Lung microvascular endothelial cell (primary cell): ENCODE measurements at places on chromosomes 7 and 10.

DNA sequence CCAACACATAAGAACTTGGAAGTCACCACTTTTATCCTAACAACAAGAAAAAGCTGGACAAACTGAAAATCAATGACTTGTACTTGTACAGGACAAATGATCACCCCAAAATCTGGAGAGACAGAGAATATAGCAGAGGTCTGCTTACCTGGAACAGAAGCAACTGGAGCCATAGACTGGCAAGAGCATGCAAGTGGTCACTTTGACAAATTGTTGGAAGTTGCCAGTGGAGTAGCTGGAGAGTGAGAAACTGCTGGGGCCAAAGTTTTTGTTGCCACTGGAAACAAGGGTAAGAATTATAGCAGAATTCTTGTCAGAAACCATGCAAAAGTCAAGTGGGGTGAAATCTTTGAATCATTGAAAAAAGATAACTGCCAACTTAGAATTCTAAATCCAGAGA, 35.2 kb downstream of the NPY start:
- DNase-seq = no peak

DNA sequence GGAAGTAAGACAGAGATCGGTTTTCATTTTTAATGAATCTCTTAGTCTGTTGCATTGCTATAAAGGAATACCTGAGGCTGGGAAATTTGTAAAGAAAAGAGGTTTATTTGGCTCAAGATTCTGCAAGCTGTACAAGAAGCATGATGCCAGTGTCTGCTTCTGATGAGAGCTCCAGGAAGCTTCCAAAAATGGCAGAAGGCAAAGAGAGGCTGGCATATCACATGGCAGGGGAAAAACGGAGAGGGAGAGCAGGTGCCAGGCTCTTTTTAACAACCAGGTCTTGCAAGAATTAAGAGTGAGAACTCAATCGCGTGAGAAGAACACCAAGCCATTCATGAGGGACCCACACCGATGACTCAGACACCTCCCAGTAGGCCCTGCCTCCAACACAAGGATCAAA, 125.0 kb upstream of the THSD7A start:
- no peak for DNase-seq

DNA sequence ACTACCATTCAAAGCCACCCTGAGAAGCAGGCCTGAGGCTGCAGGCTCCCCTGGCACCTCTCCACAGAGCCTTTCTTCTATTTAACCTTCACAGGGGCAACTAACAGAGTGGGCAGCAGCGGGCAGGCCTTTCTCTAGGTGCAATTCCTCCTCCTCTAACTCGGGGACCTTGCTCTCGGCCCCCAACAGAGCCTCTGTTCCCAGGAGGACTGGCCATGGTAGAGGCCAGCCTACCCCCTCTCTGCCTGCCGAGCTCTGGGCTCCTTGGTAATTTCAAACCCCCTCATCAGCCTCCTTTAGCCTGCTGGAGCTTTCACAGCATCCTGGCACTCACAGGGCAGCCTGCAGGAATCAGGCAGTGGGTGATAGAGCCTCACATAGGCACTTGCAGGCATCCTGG, 920.8 kb upstream of the ZNF722 start:
- DNase-seq = no peak

DNA sequence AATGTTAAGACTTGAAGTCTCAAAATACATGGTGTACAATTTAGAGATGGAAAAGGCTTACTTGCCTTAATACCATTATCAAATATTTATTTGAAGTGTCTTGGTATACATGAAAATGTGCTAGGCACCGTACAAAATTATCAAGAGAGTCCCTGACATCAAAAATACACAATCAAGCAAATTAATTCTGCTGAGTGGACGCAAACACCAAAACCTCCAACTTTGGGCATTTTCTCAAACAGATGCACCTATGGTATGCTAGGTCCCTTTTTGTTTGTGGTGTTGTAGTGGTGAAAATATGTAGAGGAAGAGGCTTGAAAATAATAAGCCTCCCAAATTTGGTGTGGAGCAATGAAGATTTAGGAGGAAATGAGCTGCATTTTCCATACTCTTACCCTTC, 24.8 kb downstream of the ZNF800 start:
- no peak for DNase-seq

- peak; percentile 16 for DNase-seq
These were observed 934 bp downstream of the PRTFDC1 start for GRCh38 chr10:24951201-24952142.

DNA sequence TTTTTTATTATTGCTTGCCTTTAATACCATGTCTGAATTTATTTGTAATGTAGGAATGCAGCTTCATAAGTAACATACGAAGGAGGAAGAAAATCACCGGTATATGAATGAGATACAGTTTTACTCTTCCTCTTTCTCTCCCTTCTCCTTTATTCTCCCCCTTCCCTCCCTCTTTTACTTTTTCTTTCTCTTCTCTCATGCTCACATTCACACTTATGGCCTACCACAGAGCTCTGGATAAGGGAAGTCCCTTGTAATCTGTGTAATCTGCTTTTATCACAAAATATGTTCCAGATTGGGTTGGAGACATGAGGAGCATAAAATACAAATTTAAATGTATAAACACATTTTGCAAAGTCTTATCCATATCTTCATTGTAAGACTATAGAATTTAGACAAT, 59.4 kb downstream of the MDFIC start:
- DNase-seq = no peak

DNA sequence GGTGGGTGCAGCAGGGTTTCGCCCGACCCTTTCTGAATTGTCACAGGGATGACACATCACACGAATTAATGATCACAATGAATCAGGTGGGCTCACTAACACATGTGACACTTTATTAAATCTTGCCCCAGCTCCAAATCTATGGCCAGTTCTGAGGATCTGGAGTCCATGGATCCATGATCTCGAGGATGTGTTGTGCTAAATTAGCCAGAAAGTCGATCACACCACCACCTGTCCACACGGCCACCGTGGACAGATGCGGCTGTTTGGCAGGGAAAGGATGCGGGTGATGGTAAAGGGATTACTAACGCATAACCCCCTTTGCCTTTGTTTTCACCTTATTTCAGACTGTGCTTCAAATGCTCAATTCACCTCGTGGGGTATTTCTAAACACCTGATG, 96.4 kb downstream of the COBL start:
- no peak for DNase-seq

DNA sequence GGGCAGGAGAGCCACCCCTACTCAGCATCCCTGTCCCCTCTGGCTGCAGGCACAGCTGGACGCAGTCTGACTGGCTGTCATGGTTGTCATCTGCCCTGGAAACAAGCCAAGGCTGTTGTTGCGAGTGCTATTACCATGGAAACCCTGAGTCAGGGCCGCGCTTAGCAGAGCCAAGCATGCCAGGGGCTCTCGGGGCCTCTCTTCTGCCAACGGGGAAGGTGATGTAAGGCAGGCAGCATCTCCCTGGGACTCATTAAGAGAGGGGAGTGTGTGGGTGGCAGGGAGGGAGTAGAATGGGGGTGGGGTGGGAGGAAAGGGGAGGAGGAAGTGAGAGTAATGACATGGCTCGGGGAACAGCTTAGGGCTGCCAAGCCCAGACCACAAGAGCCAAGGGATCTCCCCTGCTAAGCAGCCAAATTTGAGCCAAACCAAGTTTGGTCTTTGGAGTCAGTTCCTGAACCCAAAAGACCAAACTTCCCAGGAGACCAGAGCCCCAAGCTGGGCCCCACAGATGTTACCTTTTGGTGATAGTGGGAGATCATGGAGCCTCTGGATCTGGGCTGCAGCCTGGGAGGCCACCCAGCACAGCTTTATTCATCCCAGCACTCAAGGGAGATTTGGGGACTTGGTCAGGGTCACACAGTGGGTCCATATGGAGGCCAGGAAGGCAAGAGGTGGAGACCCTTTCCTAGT, 67.6 kb downstream of the TMEM130 start:
- peak; percentile 22 for DNase-seq

GRCh38 chr10:90464329-90464728, 393.5 kb downstream of the HTR7 start:
- DNase-seq = no peak

DNA sequence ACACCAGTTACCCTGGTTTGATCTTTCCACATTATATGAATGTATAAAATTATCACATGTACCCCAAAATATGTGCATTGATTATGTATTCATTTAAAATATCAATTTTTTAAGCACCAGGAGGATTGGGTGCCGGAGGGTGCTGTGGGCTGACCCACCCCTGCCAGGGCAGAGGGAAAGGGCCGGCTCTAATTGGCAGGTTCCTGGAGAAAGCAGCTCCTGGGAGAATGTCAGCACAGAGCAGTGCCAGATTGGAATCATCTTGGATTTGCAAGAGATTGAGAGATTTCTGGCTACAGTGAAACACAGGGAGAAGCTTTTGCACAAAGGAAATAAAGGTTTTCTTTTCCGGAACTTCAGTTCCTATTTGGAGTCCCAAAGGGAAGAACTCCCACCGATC, 264.4 kb upstream of the TCERG1L start:
- DNase-seq = no peak

- no peak for DNase-seq
These were observed 5.0 kb downstream of the EPHB6 start for GRCh38 chr7:142859829-142860228.

DNA sequence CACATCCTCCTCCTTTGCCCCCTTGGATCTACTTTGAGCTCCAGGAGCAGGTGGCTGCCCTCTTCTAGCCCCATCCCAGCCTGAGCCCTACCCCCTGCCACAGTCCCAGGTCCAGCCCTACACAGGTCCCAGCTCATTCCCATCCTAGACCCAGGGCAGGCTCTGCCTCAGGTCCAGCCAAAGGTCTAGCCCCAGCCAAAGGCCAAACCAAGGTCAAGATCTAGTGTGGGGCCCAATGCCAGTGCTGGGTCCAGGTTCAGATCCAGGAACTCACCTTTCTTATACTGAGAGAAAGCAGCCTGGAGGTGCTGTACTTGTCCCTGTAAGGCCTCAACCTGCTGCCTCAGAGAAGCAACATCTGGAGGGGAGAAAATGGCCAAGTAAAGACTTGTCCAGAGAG, 8.5 kb downstream of the SFTPD start:
- no peak for DNase-seq

DNA sequence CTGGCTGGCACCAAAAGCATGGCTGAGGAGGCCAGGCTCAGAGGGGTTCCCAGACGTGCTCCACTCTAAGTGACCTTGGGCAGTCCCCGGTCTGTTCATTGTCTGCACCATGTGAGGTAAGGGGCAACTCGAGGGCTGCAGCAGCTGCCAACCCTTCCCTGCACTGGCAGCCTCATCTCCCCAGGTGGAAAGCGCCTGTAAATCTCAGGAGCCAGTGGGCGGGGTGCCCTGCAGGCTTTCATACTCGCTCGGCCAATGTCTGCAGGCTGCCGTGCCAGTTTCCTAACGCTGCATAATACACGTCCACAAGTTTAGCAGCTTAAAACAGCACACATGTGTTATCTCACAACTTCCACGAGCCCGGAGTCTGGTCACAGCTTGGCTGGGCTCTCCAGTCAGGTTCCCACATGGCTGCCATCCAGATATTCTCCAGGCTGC, 12.6 kb upstream of the GDF10 start:
- no peak for DNase-seq

DNA sequence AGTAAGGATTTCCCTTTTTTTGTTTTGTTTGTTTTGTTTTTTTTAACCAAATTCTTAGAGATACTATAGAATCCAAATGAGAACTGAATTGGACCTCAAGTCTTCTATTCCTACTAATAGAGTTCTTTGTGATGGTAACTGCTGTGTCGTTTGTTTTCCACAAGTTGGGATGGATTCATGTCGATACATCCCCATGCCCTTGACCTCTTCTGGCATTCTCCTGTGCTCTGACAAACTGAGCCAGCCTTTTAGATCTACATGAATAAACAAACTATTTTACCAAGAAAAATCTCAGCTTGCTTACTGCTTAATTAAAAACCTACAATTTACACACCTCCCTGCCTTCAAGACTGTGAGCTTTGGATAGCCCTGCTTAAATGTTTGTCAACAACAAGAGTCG, 3.9 kb downstream of the ZNF22 start:
- no peak for DNase-seq

- DNase-seq = no peak
These were observed 30.8 kb upstream of the EMX2 start for GRCh38 chr10:117511601-117512390.

DNA sequence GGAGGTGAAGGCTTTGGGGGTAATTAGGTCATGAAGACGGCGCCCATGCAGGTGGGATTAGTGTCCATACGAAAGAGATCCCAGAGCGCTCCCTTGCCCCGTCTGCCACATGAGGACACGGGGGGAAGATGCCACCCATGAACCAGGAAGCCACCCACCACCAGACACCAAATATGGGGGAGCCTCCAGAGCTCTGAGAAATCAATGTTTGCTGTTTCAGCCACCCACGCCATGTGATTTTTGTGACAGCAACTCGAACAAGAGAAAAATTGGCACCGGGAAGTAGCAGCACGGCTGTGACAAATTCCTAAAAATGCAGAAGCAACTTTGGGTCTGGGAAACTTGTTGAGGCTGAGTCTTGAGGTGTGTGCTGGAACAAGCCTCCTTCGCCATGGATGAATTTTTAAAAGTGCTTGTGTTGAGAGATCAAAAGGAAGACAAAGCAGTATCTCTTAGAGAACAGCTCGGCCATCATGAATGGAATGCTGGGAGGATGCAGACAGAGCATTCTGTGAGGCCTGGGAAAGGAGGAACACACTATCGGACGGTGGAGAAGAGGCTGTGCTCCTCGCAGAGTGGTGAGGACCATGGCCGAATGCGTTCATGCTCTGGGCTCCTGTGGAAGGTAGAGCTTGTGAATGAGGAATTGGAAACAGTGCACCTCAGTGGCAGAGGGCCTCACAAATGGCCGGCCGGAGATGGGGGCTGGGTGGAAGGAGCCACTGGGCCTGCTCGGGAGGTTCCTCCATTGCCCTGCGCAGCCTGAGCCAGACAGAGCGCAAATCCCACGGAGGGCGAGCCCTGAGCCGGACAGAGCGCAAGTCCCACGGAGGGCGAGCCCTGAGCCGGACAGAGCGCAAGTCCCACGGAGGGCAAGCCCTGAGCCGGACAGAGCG, 277.5 kb downstream of the PTPRN2 start:
- DNase-seq = no peak

DNA sequence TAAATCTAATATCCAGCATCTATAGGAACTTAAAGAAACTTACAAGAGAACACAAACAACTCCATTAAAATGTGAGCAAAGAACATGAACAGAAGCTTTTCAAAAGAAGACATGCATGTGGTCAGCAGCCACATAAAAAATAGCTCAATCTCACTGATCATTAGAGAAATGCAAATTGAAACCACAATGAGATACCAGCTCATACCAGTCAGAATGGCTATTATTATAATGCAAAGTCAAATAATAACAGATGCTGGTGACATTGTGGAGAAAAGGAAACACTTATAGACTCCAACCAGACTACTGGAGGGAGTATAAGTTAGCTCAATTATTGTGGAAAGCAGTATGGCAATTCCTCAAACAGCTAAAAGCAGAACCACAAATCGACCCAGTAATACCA, 1314.5 kb downstream of the XPNPEP1 start:
- DNase-seq = no peak

- DNase-seq = peak; percentile 30
These were observed 1.1 kb downstream of the MAP3K8 start for GRCh38 chr10:30435073-30435422.

DNA sequence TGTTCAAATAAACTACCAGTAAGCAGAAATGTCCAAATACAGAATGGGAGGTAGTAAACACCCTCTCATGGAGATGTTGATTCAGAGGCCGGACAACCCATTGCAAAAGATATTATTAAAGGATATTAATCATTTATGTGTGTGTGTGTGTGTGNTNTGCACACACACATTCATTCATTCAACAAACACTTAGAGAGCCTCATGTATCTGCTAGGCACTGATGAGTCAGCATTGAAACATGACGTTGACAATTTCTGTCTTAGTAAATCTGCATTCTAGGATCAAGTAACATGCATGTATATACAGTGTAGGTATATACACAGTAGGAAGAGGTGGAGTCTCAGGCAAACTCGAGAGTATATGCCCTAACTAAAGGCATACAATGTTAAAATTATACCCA, 187.0 kb downstream of the ZNF365 start:
- no peak for DNase-seq
